ENCODE measurements at places on chromosomes 4 and X.

GRCh38 chrX:2401201-2401589 lies 99.6 kb downstream of the DHRSX start:
- no peak for DNase-seq

DNA sequence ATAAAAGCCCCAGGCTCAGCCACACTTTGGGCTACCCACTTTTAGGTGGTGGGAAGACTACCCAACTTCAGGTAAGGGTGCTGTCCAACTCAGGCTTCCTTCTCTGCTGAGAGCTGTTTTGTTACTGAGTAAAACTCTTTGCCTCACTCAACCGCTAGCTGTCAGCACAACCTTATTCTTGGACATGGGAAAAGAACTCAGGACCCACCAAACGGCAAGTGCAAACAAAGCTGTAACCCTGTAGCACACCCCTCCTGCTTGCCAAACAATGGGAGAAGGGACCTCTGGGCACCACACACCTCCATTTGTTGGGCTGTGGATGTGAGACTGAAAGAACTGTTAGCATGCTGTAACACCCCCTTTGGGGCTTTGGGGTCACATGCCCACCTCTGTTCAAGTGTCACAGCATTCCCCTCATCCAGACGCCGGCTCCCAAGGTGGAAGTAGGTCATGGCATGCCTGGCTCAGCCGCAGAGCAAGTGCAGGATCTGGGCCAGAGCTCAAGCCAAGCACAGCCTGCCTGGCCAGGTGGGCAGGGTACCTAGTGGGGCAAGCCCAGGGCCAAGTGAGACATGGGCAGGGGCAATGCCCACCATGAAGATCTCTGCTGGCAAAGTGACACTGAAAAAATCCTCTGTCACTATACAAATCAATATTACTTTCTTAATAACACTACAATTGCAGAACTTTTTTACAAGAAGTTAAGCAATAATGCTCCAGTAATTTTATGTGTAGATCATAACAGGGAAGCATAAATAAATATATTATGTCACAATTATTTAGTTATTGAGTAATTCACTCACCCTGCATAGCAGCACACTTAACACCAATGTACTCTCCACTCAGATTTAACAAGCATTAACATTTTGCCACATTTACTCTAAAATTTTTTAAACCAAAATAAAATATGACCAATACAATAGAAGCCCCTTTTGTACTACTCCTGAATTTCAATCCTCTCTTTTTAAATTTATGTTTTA lies 107.2 kb downstream of the TBCK start:
- DNase-seq: no peak

DNA sequence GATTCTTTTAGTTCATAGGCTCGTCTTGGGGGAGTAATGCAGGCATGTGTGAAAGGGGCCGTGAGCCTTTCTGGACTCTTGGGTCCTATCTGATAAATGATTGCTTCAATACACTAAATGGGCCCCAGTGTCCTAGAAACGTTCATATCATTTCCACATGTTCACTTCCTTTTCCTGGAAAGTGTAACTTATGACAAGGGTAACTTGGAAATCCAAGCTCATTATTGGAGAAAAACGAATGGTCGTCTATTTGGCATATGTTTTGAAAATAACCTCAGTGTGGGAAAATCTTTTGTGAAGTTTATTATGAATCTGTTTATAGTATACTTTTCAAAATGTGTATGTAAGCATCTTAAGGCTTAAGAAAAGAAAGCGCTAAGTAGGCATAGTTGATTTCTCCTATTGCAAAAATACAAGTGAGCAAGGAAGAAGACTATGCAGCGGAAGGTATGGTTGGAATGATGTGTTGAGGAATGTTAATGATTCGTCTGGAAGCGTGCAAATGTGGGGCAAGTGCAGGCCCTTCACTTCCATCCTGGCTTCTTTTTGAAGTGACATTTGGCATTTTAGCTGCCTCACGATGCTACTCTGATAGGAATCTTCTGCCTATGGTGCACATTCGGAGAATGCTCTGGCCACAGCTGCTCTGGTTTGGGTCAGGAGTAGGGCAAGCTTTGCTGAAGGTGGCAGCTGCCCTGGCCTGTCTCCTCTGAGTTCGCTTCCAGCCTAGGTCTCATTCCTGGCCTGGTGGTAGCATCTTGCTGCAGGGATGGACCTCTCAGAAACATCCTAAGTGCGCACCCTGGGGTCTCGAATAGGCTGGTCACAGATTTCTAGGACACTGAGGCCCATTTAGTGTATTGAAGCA lies 49.5 kb upstream of the STOX2 start:
- no peak for DNase-seq

DNA sequence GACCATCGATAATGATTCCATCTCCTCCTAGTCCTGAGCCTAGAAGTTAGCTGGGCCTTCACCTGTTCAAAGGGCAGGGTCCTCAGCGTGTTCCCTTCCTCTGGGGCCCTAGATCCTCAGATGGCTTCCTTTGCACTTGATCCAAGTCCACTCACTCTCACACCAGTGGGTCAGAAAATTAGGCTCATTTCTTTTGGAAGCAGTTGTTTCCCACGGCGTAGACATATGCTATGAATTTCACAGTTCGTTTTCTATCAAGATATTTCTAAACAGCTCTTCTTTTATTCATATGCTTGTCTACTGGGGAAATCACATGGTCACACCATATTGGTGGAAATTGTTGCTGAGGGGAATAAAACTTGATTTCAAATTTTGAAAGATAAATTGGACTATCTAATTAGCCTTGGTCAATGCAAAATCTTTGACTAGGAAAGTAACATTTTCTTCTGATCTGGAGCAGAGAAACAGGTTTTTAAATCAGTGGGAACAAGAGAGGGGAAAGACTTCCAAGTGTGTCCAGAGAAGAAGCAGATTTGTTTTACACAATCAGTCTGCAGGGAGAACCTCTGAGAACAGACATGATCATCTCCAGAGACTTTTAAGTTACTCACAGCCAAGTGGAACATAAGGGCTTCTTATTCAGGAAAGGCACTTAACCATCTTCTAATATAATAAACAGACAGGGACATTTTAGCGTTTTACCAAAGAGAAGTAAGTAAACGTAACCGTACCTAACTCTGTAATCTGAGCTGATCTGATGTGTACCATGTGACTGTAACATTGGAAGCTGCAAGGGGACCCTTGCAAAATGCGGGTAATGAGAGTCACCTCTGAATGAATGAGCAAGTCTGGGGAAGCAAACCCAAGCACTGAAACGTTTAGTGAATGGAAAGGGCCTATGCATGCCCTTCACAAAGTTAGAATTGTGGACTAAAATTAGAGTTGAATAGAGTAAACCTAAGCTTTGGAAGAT lies 455.7 kb upstream of the FAT1 start:
- DNase-seq: no peak

DNA sequence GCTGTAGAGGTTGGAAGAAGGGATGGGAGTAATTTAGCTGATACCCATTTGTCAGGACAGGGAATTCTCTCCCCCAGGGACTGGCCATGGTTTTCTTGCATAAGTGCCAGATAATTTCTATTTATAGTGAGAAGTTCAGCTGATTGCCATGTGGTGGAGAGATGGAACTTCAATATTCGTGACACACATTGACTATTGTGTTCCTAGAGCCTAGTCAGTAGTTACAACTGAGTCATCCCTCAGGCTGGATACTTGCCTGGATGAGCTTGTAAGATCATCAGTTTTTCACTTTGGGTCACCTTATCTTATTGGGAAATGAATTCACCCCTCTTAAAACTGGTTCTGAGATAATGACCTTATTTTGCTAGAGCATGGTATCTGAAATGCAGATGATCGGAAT lies 32.2 kb downstream of the CFAP299 start:
- DNase-seq: no peak

DNA sequence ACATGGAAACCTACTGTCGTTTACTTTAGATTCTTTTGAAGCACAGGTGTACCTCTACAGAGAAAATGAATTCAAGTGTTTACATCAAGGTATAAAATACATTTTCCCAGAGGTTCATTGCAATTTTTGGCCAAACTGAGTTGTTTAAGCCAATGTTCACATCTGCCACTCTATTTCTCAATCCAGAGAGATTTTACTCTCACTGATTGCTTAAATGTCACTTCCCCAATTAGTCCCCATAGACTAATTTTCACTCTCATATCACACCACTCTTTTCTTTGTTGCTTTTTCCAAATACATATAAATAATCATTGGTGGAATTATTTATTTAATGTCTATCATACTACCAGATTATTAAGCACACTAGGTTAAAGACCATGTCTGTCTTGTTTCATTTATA lies 271.8 kb downstream of the PPP3CA start:
- DNase-seq: no peak

- no peak for DNase-seq
These were observed 39.7 kb downstream of the ACOX3 start for GRCh38 chr4:8400632-8401325.

- no peak for DNase-seq
These were observed 206.0 kb downstream of the BCOR start for GRCh38 chrX:39891781-39892180.

GRCh38 chrX:151736685-151737084 lies 2.1 kb downstream of the CNGA2 start:
- DNase-seq: no peak

- DNase-seq: no peak
These were observed 163.6 kb downstream of the ZNF674 start for GRCh38 chrX:46381630-46382029.

DNA sequence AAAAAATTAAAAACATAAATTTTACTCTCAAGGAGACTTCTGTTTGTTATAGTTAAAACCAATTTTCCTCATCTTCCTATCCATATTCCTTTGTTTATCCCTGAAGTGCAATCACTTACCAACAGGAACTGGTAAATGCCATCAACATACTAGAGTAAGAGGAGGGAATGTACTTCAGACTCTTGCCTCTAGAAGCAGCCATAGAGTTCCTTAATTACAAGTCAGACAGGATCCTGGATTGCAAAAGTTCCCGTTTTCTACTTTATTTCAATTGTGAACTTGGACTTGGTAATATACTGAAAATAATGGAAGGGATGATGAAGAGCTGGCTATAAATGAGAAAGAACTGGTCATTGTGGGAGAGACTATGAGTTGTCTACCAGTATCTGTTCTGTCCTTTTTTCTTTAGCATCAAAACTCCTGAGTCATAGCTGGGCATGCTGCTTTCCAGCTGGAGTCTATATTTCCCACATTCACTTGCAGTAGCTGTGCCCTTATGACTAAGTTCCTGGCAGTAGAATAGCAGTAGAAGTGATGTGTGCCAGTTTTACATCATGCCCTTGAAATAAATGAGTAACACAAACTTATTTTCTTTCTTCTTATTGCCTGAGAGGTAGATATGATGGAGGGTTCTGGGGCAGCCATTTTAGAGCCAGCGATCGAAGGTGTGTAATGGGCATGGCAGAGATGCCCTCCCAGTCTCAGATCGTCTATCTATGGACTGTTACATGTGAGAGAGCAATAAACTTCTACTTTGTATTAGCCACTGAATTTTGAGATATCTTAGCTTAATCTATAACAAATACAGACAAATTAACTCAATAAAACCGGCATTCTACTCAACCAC lies 26.8 kb upstream of the SPARCL1 start:
- no peak for DNase-seq

- no peak for DNase-seq
These were observed 134.1 kb upstream of the MAP3K15 start for GRCh38 chrX:19649226-19649995.

GRCh38 chr4:169060391-169061091 lies 50.5 kb upstream of the CBR4 start:
- no peak for DNase-seq

- no peak for DNase-seq
These were observed 44.7 kb upstream of the EPGN start for GRCh38 chr4:74263551-74263950.

GRCh38 chrX:72545990-72546389 lies 26.7 kb downstream of the HDAC8 start:
- no peak for DNase-seq

DNA sequence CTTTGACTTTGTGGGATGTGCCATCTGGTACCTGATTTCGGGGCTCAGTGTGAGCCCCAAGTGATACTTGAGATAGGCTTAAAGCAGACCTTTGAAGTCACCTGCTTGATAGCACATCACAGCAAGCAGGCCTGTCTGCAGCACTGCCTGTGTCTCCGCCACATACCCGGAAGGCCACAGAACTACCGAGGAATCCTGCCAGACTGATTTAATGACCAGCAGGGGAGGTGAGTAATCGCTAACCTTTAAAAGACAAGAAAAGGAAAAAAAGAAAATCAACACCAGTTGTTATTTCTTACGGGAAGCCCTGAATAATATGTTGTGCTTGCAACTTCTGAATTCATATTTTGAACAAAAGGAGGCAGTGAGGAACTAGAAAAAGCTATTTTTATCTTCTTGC lies 6.8 kb downstream of the PTCHD1 start:
- DNase-seq: no peak

- no peak for DNase-seq
These were observed 333.1 kb upstream of the IGFBP7 start for GRCh38 chr4:57443308-57443707.

DNA sequence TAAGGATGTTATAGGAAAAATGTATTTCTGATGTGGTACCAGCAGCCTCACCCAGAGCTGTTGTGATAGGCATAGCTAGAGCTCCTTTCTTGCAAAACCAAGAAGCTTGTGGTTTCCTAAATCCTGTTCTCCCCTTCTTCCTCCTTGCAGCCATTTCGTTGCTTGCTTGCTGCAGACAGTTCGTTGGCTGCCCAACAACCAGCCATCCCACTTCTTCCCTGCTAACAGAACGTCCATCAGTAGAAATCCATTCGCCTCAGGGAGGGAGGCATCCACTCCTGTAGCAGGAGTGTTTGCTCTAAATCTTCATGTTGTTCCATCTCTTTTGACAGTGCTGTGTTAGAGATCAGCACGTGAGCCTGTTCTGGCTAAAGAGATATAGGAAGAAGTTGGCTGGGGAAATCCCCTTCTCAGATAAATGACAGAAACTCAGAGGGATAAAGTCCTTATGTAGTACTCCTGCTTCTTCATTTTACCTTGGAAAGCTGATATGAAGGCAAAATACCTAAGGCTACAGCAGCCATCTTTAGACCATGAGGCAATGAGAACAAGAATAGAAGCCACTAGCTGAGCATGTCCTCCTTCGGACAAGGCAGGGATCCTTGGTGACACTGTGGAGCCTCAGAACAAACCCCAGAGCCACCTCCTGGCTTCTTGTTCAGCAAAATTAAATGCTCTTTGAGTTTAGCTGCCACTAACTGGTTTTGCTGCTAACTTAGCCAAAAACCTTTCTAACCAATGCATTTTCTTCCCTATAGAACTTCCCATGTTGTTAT lies 68.4 kb upstream of the RELL1 start:
- DNase-seq: no peak

DNA sequence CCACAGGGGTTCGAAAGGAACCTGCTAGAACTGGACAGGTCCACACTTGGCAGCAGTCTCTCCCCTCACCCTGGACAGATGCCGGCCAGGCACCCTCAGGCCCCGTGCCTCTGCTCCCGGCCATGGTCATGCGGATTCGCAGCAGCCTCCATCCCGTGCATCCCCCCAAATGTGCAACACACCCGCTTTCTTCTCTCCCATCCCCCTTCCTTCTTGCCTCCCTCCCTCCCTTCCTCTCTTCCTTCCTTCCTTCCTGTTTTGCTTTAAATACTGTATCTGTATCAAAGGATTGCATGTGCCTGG lies 35.0 kb upstream of the HMX1 start:
- no peak for DNase-seq

GRCh38 chrX:78111140-78111931 lies 7.3 kb downstream of the PGK1 start:
- no peak for DNase-seq
